ENCODE measurements at places on chromosomes 4 and X. TPM values are rescaled to one million over a fixed set of nuclear protein-coding genes. Genes with fewer than 3 reads are reported as not detected.

Gene FHL1
- total RNA-seq = 22.4 TPM

Gene RRH
- total RNA-seq = 0.49 TPM

DNA sequence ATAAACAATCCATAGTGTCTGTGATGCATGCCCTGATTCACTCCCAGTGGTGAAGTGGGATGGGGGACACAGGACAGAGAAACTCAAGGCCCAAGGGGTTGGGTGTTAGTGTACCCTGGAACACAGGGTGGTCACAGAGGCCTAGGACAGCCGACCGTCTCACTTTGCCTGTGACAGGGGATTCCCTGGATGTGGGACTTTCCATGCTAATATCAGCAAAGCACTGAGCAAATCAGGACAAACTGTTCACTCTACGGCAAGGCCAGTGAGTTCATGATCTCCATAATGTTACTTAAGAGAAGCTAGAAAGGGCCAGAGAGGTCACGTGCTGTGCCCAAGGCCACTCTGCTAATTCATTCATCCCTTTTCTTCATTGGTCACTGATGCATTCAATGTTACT lies 158.7 kb upstream of the RBPJ start:
- no peak overlapping the region for H3K4me3 ChIP-seq
- no peaks in the 10 kb centered on the region for H3K4me1 ChIP-seq
- H3K27ac ChIP-seq = no peak overlapping the region
- no peak for DNase-seq

DNA sequence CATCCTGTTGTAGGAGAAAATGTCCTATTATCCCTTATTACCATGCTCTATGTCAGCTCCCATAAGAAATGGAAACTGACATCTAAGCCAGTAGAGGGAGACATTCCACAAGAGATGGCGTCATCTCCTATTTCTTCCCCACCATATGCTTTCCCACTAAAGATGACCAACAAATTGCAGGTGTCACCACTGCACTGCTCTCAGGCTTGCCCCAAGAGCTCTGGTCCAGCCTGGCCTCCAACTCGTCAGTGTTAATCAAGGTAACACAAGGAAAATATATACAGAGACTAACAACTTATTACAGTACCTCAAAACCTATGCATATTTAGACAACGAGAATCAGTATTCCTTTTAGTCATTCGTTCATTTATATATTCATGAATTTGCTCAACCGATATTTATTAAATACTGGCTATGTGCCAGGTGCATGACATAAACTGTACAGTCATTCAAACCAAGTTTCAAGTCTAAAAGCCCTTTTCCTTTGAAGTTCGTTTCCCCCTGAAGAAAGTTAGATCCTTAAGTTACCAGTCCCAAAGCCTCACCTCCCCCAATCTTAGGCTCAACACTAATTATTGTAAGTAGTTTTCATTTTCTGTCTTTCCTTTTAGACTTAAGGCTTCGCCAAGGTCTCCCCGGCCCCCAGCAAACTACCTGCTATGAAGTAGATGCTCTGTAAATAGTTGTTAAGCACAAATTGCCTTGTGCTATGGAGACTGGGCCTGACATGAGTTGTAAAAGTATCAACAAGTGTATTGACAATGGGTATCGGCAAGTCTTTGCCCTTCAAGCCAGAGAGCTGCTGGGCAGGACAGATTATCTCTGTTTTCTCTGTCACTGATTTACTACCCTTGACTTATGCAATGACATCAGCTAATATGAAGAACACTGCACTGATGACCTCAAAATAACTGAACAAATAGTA lies 3.1 kb upstream of the FGB start:
- no peak overlapping the region for H3K27ac ChIP-seq
- H3K36me3 ChIP-seq = no peaks in the 10 kb centered on the region
- H3K4me3 ChIP-seq = no peak overlapping the region
- no peaks in the 10 kb centered on the region for H3K27me3 ChIP-seq

DNA sequence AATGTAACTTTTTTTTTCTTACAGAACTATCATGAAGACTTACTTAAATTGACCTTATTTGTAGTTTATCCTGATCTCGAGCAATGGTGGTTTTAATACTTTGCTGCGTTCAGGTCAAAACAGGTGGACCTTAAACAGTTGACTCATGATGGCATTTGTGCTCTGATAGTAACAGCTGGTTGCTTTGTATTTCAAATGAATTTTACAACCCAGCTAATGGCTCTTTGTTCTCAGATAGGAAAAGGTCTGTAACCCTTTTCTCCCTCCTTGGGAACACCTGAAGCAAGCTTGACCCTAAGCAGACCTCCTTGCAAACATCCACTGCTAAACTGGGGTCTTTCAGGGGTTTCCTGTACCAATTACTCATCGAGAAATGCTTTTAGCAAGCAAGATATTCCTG lies 79.2 kb downstream of the F11 start:
- H3K36me3 ChIP-seq = no peaks in the 10 kb centered on the region
- H3K4me3 ChIP-seq = no peak overlapping the region
- DNase-seq = no peak
- no peaks in the 10 kb centered on the region for H3K27me3 ChIP-seq

DNA sequence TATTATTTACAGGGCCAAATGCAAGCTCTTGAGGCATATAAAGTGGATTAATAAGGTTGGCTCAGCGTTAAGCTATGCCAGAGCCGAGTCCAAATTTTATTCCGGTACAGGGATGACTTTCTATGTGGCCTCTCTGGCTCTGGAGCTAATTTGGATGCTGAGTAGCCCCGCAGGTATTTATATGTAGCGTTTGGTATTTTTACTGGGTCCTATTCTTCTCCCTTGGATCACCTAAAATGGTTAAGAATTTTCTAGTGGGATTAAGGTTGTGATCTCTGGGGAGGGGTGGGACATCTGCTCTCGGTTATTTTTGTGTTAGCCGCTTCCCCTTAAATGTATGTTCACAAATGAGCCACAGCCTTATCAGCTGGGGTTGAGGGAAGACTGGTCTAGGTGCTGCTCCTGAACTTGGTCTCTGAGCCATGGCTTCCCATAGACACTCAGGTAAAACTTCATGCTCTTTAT lies 49.4 kb downstream of the FHL1 start:
- no peak overlapping the region for H3K4me3 ChIP-seq
- no peaks in the 10 kb centered on the region for H3K36me3 ChIP-seq
- H3K27ac ChIP-seq = no peak overlapping the region
- H3K27me3 ChIP-seq = no peaks in the 10 kb centered on the region
- peaks cover 11% of the 10 kb centered on the region for H3K4me1 ChIP-seq

Measured in naive thymus-derived CD4-positive, alpha-beta T cell (primary cell).